ENCODE measurements at places on chromosomes 4 and X.
A peak's percentile ranks its signal among the peaks of the same experiment; 100 is the strongest.

- DNase-seq, result no peak
These were observed 4.7 kb downstream of the THAP9 start for GRCh38 chr4:82905205-82905604.

DNA sequence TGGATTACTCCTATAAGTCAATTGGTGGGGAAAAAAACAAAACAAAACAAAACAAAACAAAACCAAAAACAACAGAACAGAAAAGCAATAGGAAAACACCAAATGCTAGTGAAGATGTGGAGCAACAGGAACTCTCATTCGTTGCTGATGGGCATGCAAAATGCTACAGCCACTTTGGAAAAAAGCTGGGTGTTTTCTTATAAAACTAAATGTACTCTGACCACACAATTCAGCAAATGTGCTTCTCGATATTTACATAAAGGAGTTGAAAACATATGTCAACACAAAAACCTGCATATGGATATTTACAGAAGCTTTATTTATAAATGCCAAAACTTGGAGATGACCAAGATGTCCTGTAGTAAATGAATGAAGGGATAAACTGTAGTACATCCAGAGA, 703.6 kb upstream of the FAM241A start:
- no peak for DNase-seq

DNA sequence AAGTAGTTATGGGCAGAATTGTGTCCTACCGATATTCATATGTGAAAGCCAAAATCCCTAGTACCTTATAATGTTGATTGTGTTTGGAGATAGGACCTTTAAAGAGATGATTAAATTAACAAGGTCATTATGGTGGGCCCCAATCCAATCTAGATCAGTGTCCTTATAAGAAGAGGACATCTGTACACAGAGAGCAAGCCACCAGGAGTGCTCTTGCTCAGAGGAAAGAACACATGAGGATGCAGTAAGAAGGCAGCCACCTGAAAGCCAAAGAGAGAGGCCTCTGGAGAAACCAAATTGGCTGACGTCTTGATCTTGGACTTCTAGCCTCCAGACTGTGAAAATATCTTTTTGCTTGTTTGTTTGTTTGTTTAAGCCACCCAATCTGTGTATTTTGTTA, 1290.8 kb upstream of the PABPC4L start:
- no peak for DNase-seq

DNA sequence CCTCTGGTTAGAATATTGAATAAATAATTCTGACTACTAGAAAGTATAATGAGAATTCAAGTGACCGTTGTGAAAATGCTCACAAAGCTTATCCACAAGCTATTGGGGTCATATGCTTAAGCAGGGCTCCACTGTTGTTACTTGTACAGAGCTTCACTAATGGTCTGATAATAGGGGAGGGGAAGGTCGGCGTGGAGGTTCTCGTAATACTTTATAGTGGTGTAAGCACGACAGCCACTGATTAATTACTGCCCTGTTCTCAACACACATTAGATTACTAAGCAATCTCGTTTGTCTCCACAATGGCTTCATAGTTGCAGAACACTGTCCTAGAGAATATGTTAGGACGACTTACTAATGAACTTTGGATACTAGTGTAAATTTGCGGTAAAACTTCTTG, 11.6 kb downstream of the UNC5C start:
- no peak for DNase-seq

GRCh38 chr4:121358473-121358872, 22.3 kb downstream of the QRFPR start:
- DNase-seq, result no peak

- no peak for DNase-seq
These were observed 374.1 kb downstream of the FBXW7 start for GRCh38 chr4:152161676-152162330.

DNA sequence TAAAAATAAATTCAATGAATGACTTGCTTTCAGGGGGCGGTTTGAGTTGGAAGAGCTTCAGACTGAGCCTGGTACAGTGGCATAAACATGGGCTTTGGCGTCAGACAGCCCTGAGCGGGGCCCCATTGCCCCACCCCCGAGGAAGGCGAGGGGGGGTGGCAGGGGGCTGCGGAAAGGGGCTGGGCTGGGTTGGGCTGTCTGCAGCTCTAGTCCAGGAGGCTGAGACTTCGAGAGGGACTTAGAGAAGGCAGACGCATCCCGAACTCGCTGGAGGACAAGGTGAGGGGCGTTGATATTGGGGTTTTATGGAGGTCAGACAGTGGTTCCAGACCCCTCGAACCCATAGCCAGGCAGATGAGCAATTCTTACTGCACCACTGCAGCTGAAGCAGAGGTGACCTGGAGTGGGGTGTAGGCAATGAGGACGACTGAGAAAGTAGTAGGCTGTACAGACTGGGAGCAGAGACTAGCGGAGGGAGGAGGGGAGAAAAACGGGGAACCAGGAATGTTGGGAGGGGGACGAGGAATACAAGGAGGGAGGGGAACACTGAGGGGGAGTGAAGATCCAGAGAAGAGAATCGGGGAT, at the start of gene MAGED2:
Gene MAGED2 (plus strand): TSS at position 222 of the 585 bp plus-strand sequence. CDS start 1,587 bp downstream, outside the sequence.
- DNase-seq, result peak; percentile 85

All from spleen (tissue), 13 donors.